Osteoblast (primary cell): ENCODE measurements at places on chromosomes 12 and 14. TPM values are rescaled to one million over a fixed set of nuclear protein-coding genes. Genes with fewer than 3 reads are reported as not detected.

IAPP gene
- total RNA-seq: not detected in 2 replicates

SLC6A13 gene
- not detected in 2 replicates for total RNA-seq

AMIGO2 gene
- total RNA-seq: 5.6 and 8.0 TPM in 2 replicates

DNA sequence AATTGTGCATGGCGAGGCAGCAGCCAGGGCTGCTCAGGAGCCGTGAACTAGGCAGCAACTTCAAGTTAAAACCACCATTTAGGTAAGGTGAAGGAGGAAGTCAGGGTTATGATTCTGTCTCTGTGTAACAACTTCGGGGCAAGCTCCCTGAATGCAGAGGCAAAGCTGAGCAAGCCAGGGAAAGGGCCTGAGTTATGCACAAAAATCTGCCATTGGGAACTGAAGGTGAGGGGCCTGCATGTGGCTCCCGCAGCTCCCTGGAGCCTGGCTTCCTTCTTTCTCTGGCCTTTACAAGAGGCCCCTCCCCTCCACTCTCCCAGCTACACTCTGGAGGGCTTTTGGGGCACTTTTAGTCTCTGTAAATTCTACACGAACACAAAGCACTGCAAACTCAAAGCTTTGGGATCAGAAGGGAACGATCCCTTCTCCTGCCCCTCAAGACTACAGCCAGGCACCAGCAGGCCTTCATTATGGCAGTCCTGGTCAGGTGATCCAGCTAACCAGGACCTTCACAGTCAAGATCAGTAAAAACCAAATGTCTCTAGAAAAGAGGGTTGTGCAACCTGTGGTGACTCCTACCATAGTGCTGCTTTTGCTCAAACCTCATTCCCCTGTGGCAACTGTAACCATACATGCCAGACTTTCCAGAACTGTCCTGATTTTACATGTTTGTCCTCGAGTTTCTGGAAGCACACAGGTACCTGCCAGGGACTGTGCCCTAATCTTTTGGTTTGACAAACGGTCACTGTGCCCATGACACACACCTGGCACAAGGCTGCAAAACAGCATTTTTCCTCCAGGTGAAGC is 67.2 kb upstream of the PTGR2 start:
- H3K27ac ChIP-seq: peak overlapping the region; percentile 96
- H3K36me3 ChIP-seq: peaks cover 6% of the 10 kb centered on the region
- peaks cover 52% of the 10 kb centered on the region for H3K4me1 ChIP-seq
- no peaks in the 10 kb centered on the region for H3K27me3 ChIP-seq

DNA sequence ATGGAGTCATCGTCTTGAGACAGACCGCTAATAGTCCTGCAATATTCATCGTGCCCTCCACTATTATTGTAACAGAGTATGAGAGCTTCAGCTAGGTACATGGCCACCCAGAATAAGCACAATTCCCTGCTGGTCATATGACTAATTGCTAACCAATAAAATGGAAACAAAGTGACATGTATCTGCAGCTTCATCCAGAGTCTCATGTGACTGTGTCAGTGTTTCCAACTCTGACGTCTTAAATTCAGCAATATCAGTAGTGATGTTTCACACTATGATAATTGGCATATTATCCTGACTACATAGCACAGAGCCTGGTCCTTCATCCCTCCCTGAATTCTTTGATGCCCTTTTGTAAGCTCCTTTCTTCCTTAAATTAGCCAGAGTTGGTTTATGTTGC is 167.4 kb downstream of the RPS29 start:
- H3K27ac ChIP-seq: no peak overlapping the region
- DNase-seq: no peak
- H3K27me3 ChIP-seq: no peaks in the 10 kb centered on the region
- H3K36me3 ChIP-seq: no peaks in the 10 kb centered on the region
- no peaks in the 10 kb centered on the region for H3K4me1 ChIP-seq

DNA sequence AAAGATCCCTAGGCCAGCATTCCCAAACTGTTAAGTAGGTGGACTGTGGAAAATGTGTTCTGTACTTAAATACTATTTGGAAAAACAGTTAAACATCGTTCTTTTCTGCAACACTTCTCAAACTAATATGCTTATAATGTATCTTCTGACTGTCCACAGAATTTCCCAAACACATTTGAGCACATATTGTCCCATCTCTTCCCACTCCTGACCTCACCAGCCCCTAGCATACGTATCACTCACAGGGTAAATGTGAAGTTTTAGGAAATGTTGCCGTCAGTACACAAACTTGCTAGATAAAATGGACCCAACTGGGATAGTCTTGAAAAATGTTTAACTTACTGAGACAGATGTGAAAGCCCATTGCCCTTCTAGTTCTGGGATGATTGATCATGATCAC is 27.7 kb downstream of the ARID2 start:
- DNase-seq: no peak
- H3K4me3 ChIP-seq: no peak overlapping the region
- no peaks in the 10 kb centered on the region for H3K4me1 ChIP-seq
- no peaks in the 10 kb centered on the region for H3K27me3 ChIP-seq
- no peak overlapping the region for H3K27ac ChIP-seq

GRCh38 chr14:55951341-55952206 is 166.6 kb upstream of the PELI2 start:
- H3K4me1 ChIP-seq: no peaks in the 10 kb centered on the region
- no peak overlapping the region for H3K27ac ChIP-seq
- H3K4me3 ChIP-seq: no peak overlapping the region
- no peaks in the 10 kb centered on the region for H3K27me3 ChIP-seq
- no peak for DNase-seq

- peak overlapping the region; percentile 81 for H3K27ac ChIP-seq
- peaks cover 33% of the 10 kb centered on the region for H3K4me1 ChIP-seq
- peak; percentile 21 for DNase-seq
- H3K27me3 ChIP-seq: no peaks in the 10 kb centered on the region
- peak overlapping the region; percentile 73 for H3K4me3 ChIP-seq
These were observed 109.9 kb downstream of the NAV3 start for GRCh38 chr12:77940567-77940966.

DNA sequence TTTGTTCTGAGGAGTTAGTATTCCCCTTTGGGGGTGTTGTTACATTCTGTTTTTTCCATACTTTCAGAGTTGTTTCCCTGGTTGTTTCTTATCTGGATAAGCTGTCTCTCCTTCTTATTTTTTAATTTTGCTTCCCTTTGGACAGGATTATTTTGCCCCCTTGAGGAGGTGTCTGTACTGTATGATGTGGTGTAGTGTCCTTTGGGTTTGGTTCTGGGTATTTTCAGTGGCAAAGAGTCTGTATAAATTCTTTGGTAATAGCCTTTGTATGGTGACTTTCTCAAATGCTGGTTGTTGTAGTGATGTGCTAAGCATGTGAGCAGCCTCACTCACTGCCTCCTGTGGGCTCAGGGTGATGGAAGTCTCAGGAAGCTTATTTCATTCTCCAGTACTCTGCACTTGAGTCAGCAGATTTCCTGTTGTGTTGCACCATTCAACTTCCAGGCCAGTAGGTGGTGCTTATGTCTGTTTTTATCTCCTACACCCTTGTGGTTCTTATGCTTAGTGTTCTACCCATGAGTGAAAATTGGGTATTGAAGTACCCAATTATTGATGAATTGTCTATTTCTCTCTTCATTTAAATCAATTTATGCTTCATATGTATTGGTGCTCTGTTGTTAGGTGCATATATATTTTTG is 103.3 kb upstream of the PMCH start:
- no peak overlapping the region for H3K27ac ChIP-seq
- no peaks in the 10 kb centered on the region for H3K4me1 ChIP-seq
- no peak overlapping the region for H3K4me3 ChIP-seq
- H3K36me3 ChIP-seq: no peaks in the 10 kb centered on the region
- DNase-seq: peak; percentile 81
- H3K27me3 ChIP-seq: no peaks in the 10 kb centered on the region
